Activated CD8-positive, alpha-beta memory T cell treated with anti-CD3 and anti-CD28 coated beads for 4 hours (primary cell): ENCODE measurements at places on chromosomes 11 and 22.

DNA sequence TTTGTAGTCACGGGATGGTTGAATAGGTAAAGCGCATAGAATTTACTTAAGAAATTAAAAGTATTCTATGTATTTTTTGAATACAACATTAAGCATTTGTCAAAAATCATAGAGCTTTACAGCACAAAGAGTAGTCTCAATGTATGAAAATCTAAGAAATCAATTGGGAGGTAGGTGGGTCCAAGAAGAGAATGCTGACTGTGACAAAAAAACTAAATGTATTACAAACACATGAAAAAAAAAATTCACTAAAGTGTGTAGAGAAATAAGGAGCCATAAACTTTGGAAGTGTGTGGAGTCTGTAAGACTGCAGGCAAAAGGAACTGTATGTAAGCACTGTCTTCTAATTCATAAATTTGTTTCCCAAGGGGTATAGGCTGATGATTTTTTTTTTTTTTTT, 558.3 kb downstream of the JRKL start:
- no peak for DNase-seq

DNA sequence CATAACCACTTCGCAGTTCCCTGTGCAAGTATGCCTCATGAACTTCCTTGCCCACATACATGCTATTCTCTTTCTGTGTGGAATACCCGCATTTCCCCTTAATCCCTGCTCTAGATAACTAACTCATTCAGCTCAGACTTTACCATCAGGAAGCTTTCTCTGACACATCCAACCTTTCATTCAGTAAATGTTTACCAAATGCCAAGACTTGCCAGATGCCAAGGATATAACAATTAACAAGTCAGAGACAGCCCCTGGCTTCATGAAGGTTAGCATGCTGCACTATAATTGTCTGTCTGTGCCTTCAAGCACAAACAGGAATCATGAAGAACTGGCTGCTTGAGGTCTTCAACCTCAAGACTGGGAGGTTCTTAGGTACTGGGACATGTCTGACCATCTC, 71.2 kb upstream of the GDPD4 start:
- no peak for DNase-seq

DNA sequence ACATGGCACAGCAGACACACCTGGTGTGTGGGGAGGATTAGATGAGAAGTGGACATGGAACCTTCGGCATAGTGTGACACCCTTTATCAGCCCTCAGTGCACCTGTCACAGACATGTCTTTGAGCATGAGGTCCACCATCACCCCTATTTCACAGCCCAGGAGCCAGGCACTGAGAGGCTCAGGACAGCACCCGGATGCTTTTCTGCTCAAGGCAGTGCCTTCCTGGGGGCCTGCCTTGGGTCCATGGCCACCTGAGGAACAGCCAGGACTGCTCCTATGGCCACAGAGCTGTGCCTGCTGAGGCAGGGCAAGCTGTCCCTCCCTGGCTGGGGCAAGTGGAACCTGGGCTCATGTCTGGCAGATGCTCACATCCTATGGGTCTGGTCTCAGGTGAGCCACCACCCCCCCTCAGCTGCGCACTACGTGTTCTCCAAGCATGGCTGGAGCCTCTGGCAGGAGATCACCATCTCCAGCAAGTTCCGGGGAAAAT, 75.8 kb downstream of the MORC2 start:
- no peak for DNase-seq

- DNase-seq, result no peak
These were observed 83.1 kb upstream of the MTNR1B start for GRCh38 chr11:92886243-92886905.

DNA sequence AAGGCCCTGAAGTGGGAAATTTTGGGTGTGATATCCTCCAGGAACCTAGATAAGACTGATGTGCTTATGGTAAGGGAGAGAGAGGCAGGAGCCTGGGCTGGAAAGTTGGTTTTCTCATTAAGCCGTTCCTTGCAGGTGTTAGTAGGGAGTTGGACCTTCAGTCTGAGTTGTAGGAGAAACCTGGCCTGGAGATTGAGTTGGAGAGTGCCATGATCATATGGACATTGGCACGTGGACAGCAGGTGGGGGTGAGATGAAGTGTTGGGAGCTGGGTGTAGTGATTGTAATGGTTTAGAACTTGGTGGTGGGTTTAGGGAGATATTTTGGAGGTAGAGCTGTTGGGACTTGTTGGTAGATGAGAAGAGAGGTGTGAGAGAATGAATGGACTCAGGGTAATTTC, 4.9 kb downstream of the PPP6R2 start:
- DNase-seq, result no peak

DNA sequence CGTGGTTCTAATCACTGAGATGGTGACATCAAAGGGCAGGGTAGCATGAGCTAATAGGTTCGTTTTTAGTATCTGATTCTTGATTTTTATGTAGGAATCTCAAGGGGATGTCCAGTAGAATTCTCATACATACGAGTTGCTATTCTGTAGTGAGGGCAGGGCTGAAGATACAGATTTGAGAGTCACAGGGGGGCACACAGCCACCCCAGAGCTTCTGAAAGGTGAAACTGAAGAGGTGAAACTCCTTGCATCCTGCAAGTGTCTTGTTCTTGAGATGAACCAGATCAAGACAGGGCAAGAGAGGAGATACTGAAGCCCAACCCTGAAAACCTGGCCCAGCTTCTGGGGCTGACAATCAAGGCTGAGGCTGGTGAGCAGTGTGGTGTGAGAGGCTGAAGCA, 35.6 kb upstream of the TMEM123 start:
- DNase-seq, result no peak

DNA sequence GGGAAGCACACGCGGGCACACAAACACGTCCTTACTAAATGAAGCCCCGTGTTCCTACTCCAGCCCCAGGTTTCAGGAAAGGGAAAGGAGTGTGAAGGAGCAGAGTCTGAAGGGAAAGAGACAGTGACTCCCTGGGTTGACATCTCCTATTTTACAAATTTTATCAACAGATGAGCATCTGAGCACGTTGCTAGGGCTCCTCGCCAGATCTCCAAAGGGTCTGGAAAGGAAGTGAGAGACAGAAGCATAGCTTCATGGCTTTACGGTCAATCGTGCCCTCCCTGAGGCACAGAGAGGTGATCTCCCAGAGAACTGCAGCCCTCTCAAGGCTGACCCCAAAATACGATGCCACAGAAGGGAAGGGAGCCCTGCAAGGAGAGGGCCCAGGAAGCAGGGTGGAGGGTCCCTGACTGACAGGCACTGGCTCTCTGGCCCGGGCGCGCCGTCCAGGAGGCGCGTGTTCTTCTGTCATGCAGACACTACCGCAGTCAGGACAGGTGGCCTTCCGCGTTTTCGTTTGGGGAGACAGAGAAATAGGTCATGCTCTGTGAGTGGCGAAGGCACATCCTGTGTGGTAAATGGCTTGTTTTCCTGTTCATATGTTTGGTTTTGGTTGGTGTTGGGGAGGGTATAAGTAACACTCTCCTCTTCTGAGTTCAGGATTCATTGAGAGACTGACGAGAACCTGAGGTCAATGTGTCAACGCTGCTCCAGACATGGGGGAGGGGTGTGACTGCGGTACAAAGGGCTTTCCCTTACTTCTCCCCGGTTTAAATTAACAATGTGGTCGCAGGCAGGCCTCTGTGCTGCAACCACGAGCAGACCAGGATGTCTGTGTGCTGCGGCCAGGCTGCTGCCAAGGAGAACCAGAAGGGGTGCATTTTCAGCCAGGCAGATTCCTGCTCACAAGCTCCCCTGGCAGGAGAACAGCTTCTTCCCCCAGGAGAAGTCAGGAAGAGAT, 813.3 kb downstream of the OPCML start:
- no peak for DNase-seq

DNA sequence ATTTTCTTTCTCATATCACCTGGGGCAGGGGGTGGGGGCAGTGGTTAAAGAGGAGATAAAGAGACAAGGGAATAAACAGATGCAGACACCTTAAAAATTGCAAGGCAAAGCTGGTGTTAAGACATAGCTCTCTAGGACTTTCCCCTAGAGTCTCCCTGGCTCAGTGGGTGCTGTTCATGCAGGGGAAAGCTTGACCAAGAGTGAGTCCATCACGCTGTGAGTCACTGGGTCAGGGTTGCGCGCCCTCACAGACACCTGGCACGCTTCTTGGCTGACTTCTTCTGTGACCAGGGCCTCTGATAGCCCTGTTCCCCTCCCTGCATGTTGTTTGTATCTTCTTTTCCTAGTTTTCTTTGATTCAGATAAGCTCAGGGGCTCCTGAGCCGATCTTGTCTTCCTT, 31.9 kb downstream of the COMMD9 start:
- DNase-seq, result no peak

GRCh38 chr11:93613231-93613831, 48.2 kb upstream of the CEP295 start:
- DNase-seq, result no peak

GRCh38 chr11:47403571-47403970, 4.8 kb upstream of the SLC39A13 start:
- no peak for DNase-seq

DNA sequence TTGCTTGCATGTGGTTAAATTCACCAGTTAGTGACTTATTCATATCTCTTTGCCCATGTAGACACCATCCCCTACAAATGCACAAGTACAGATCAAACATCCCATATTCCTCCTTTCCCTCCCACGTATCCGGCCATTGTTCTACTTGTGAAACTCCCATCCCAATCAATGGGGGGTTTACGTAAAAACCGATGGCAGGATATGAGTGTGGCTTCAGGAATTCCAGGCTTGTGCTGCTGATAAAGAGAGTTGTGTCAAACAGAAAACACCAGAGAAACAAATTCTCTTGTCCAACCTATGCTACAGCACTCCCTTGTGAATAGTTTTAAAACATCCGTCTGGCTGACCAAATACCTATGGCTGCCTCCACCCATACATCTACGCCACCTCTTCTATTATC, 15.5 kb downstream of the FLI1 start:
- DNase-seq, result no peak

- no peak for DNase-seq
These were observed 29.5 kb downstream of the TMEM123 start for GRCh38 chr11:102422817-102423712.

- DNase-seq, result no peak
These were observed 50.6 kb upstream of the MPEG1 start for GRCh38 chr11:59263225-59263894.

GRCh38 chr11:40292721-40293508, 1166.5 kb downstream of the LRRC4C start:
- no peak for DNase-seq

DNA sequence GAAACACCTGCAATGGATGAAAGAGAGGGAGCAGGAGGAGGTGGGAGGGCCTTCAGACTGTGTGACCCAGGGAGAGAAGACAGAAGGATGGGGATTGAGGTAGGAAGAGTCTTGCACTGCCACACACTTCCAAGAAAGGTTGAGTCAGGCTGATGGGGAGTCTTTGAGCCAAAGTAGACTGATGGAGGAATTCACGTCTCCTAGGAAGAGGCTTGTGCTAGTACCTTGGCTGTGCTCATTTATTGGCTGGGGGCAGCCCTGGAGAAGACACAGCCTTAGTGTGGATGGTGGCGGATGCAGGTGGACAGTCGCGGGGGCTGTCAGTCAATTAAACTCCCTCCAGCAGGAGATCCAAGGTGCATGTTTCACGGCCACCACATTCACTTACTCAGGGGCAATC, 16.2 kb upstream of the ACCSL start:
- no peak for DNase-seq

- no peak for DNase-seq
These were observed 2.5 kb upstream of the SUSD2 start for GRCh38 chr22:24178502-24179440.

DNA sequence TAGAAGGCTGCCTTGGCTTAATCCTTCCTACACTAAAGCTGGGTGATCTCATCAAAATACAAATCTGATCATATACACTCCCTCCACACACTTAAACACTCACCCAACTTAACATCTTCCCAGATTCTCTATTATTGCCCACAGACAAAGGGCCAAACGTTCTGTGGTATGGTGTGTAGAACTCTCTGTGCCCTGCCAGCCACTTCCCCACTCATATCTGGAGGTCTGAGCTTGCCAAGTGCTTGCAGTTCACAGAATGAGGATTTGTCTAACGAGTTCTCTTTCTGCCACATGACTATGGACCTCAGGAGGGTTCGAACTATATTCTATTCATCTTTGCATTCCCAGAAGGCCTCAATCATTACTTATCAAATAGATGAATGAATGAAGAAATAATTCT, 77.6 kb downstream of the MPPED2 start:
- no peak for DNase-seq

GRCh38 chr11:126456089-126456488, 100.6 kb downstream of the ST3GAL4 start:
- DNase-seq, result no peak

- no peak for DNase-seq
These were observed 44.5 kb downstream of the PARVB start for GRCh38 chr22:44068422-44069191.

DNA sequence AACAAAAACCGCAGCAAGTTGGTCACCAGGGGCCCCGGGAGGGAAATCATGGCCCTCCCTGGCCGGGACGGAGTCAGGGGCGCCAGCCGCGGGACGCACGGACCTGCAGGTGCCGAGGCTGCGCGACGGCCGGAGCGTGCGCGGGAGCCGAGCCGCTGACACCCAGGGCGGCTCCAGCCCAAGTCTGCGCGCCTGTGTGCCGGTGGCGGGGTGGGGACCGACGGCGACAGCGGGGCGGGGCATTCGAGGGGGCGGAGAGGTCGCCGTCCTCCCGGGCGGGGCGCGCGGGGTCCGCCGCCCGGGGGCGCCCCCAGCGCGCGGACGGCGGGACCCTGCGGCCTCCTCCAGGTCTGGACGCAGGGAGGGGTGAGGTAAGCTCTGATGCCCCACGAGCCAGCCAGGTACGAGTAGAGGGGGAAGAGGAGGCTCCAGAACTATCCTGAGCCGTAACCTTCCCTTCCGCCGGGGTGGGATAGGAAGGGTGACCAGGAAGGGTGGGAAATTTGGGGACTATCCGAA, at the start of gene ESAM:
Gene ESAM, minus strand, starts transcription at position 186 of the 519 bp plus-strand sequence. Its CDS starts 136 bp downstream, at position 50.
- DNase-seq, result peak; percentile 28

GRCh38 chr11:20589796-20590195, 9.6 kb upstream of the SLC6A5 start:
- DNase-seq, result no peak

DNA sequence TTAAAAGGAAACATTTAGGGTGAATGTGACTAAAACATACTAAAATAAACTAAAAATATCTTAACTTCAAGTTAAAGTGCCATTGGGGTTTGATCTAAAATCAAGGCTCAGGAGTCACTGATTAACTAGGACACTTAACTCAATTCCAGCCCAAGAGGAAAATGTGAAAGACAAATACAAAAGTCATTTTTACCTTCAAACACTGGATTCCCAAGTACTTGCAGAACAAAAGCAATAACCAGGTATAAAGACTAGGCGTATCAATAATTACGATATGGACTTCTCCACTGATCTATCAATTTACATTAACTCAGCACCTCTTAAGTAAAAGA, 15.6 kb downstream of the ALKBH8 start:
- no peak for DNase-seq

- no peak for DNase-seq
These were observed 63.6 kb upstream of the PAX6 start for GRCh38 chr11:31874631-31875191.

DNA sequence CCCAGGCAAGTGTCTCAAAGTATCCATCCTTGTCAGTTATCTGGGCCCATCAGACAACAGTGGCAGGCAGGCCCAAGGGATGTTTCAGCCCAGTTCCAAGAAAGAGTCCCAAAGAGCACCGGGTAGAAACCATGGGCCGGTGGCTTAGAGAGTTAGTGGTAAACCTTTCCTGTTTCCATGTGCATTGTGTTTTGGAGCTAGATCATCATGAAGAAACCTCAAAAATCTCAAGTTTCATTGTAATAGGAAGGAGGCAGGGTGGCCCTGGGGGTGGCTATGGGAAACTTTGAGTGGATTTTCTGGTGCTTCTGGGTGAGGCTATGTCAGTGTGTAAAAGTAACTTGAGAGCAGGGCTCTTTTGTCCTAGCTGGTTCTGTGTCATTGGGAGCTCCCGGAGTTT, 68.1 kb downstream of the UBASH3B start:
- no peak for DNase-seq
